ENCODE measurements at places on chromosomes 13 and 19. TPM values are rescaled to one million over a fixed set of nuclear protein-coding genes. Genes with fewer than 3 reads are reported as not detected.

Gene NKG7
- not detected for total RNA-seq

Gene LHB
- not detected for total RNA-seq

Gene ACP5
- 3.7 TPM for total RNA-seq

Gene PLK5
- total RNA-seq = not detected

Gene COX7A1
- 141 TPM for total RNA-seq

Gene FUT1
- 1.0 TPM for total RNA-seq

Gene KLK4
- not detected for total RNA-seq

Gene TRMT1
- 13.0 TPM for total RNA-seq

Gene ZAR1L
- not detected for total RNA-seq

Gene MEIS3
- 9.4 TPM for total RNA-seq

All from skeletal muscle tissue (tissue), 5 donors.